ENCODE measurements at places on chromosomes 13 and 19.

GRCh38 chr13:33639158-33639557 is 178.8 kb upstream of the RFC3 start:
- DNase-seq = no peak

- DNase-seq = no peak
Measured at GRCh38 chr19:19217099-19217498, 5.3 kb downstream of the NCAN start.

- no peak for DNase-seq
Measured at GRCh38 chr13:107716741-107717140, 498.6 kb downstream of the LIG4 start.

GRCh38 chr13:70415136-70415535 is 306.9 kb upstream of the KLHL1 start:
- DNase-seq = no peak

DNA sequence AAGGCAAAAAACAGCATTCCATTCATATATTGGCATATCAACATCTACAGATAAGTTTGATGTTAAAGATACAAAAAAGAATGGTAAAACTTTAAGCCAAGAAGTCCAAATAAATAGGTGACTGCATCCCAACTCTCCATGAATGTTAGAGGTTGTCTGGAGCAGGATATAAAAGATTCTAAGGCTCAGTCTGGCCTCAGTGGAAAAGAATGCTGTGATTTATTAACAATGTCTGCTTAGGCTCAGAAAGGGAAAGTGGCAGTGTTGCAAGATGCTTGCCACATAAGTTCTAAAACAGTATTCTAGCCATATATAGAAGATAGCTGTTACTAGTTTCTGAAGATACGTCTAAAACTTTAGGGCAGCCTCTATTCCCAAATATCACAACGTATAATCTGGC is 179.8 kb upstream of the NBEA start:
- no peak for DNase-seq

- no peak for DNase-seq
Measured at GRCh38 chr19:17687141-17687856, 855 bp downstream of the UNC13A start.

DNA sequence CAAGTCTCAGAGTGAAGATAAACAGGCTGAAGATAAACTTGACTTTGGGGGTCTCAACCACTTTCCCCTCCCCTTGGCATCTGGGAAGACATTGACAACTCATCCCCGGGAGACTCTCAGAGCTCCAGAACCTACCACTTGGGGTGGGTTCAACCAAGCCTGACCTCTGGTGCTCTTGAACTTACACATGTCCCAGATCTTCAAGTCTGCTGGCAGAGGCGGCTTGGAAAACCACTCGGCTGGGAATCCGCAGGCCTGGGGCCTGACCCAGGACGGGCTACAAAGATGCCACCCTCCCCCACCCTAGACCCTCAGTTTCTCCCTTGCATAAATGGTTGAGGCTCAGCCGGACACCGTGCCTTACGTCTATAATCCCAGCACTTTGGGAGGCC is 512 bp downstream of the LRRC8E start:
- no peak for DNase-seq

GRCh38 chr13:108270442-108270841 is 924 bp downstream of the TNFSF13B start:
- no peak for DNase-seq

- no peak for DNase-seq
Measured at GRCh38 chr13:46354156-46355087, 32.6 kb downstream of the RUBCNL start.

GRCh38 chr19:38564981-38565690 is 52.6 kb downstream of the MAP4K1 start:
- no peak for DNase-seq

DNA sequence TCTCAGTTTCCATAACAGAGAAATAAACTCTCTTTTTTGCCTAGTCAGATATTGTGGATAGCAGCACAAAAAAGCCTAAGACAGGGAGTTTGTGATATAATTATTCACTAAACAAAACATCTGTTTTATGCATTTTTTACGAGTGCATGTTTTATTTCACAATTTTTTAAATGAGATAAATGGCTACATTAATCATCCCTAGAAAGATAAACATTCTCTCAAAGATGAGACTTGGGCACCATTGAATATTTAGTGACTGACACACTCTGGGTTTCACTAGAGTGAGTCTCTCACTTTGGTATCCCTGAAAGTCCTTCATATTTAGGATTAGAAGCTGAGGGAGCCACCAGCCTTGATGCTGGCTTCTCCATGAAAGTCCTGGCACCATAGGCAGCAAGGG is 74.3 kb upstream of the LRCH1 start:
- no peak for DNase-seq
